ENCODE measurements at places on chromosomes 11 and 22.
A peak's percentile ranks its signal among the peaks of the same experiment; 100 is the strongest.

DNA sequence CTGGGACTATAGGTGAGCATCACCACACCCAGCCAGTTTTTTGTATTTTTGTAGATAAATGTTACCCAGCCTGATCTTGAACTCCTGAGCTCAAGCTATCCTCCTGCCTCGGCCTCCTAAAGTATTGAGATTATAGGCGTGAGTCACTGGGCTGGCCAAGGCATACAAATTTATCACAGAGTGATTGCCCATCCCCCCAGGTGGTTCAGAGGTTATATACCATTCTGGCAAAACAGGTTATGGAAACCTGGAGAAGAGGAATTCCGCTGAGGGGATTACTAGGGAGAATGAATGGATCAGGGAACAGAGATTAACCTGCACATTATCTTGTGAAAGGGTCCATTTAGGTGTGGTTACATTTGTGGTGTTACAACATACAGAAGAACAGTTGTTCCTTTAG lies 8.1 kb downstream of the ATG13 start:
- DNase-seq = no peak

- no peak for DNase-seq
Observed at GRCh38 chr11:103779054-103779453, 257.4 kb upstream of the DDI1 start.

- no peak for DNase-seq
Observed at GRCh38 chr11:121644187-121644512, 191.4 kb upstream of the SORL1-AS1 start.

GRCh38 chr11:112118176-112118575 lies 31.5 kb downstream of the SDHD start:
- no peak for DNase-seq

- no peak for DNase-seq
Observed at GRCh38 chr11:5596607-5597201, at the start of gene TRIM6. Gene TRIM6, plus strand, starts transcription at chr11:5596637. Its CDS starts 261 bp downstream, at chr11:5596898.

DNA sequence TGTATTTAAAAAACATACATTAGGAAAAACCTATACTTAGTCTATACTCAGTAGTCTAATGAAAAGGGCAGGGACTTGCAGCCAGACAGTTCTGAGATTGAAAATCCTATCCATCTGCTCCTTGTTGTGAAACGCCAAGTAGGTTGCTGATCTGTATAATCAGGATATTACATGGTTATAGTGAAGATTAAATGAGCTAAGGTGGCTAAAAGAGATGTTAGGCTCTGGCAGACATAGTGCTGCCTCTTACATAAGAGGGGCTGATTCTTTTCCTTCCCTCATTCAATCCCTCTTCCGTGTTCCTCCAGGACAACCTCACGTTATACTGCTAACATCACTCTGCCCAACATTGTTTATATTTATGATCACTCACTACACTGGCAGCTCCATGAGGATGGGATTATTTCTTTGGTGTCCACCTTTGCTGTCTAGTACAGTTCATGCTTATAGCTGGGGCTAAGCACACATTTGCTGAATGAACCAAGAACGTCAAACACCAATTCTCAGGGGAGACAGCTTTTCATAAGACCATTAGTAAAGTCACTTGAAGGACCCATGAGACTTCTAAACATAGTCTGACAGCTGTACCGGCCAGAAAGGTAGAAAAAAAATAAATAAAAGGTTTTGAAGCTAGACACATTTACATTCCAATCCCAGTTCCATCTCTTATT lies 46.3 kb downstream of the GAB2 start:
- peak; percentile 72 for DNase-seq

DNA sequence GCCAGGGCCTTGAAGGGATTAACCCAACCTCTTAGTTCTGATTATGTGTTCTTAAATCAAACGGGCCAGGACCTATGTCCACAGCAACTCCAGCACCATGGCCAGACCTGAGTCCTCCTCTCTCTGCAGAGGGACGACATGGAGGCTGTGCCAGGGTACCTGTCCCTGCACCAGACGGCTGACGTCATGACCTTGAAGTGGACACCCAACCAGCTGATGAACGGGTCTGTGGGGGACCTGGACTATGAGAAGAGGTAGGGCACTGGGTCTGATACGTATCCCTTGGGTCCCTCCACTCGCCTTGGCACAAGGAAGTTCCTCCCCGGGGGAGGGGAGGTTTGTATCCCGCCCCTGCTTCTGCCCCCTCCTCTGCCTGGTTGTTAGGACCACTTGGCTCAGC lies 53.6 kb downstream of the SGSM1 start:
- no peak for DNase-seq

DNA sequence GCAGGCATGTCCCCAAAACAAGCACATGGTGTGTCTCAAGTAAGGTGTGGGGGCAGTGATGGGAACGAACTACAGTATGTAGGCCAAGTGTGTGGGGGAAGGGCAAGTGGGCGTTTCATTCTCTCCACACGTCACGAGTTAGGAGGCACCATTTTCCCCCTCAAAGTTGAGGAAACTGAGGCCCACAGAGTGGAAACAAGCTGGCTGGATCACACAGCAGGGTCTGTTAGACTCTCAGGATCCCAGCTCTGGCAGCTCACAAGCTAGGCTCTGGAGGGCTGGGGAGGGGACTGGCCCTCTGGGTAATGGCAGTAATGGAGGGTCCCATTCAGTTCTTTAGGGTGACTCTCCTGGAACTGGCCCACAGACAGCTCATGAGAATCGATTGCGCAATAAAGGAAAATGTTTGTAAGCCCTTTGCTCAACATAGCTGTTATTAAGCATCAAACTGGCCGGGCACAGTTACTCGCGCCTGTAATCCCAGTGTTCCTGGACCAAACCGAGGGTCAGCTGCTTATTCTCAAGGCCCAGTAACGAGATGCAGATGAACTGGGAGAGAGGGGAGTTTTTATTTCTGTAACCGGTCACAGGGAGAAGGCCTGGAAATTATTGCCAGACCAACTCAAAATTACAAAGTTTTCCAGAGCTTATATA lies 24.1 kb upstream of the TUB start:
- DNase-seq = no peak

- no peak for DNase-seq
Observed at GRCh38 chr11:548700-549603, 11.6 kb downstream of the LMNTD2 start.

DNA sequence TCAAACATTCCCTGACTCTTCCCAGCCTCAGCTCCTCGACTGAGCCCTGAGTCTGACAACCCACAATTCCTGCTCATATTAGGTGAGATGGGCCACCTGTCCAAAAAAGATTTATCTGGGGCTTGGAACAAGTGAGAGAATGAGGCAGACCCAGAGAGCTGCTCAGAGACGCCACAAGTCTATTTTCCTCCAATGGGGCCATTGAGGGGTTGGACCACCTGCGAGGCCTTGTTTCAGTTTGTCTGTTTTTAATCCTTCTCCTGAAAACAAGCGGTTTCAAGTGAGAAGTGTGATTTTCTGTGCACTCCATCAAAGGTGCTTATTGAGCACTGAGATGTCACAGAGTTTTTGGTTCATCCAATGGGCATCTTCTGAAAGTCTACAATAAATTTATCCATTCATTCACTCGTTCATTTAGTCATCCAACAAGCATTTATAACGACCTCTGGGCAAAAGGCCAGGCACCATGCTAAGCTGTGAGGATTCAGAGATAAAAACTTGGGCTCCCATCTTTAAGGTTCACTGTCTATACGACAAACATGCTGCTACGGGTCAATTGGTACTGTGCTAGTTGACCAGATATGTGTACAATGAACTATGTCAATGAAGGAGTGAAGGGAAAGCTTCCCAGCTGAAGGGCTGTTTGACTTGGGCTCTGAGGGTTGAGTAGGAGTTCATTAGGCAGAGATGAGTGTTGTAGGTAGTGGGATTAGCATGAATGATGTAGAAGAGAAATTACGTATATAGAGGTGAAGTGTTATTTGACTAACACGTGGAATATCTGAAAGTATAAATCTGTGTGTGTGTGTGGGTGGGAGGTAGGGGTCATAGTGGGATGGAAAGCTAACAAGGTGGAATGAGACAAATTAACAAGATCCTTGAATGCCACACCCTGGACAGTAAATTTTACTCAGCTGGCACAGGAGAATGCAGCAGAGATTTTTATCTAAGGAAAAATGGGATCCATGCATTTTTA lies 168.9 kb downstream of the MIAT start:
- no peak for DNase-seq

- DNase-seq = no peak
Observed at GRCh38 chr11:33751878-33752277, 15.7 kb upstream of the CD59 start.

DNA sequence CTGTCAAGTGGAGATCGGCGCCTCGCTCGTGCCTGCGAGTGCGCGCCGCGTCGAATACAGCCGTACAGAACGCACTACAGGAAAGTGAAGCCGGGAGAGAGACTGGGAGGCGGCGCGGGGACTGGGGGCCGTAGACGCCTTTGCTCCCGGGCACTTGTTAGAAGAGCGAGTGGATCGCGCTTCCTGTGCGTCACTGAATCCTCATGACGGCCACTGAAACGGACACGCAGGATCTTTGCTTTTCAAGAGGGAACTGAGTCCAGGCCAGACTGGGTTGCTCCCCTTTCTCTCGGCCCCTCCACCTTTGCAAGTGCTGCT lies 314 bp downstream of the RIC8A start:
- no peak for DNase-seq

- DNase-seq = no peak
Observed at GRCh38 chr11:78773077-78773476, 198.4 kb upstream of the NARS2 start.

DNA sequence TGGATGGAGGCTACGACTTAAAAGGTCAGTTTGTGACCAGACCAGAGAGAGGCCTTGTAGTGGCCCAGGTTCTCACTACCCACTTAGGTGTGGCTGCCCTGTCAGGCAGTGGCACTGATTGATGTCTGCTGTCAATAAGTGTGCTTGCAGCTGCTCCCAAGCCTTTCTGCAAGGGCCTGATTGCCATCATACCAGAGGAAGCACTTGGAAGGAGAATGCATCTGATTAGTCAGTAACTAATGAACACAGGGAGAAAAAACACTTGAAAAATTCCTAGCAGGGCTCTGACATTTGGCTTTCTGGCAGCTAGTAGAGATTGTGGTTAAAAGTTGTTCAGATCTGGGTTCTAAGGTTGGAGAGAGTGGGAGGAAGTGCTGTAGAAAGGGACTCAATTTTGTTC lies 107.5 kb downstream of the NAV2 start:
- peak; percentile 65 for DNase-seq

DNA sequence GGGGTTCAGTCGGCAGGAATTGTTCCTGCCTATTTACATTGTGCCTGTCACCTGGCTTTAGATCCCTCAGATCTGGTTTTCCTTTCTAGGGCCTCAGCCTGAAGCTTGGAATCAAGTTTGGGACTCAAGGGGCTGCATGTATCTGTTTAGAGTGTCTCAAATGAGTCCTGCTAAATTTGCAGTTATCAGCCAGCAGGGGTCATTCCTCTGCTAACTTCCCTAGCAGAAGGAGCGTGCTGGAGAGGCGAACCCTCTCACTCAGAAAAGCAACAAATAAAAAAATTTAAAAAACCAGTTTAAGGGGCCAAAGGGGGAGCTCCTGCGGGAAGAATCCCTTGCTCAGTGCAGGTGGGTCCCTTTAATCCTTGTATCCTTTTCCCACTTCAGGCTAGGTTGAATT lies 1220.2 kb downstream of the JRKL start:
- no peak for DNase-seq

DNA sequence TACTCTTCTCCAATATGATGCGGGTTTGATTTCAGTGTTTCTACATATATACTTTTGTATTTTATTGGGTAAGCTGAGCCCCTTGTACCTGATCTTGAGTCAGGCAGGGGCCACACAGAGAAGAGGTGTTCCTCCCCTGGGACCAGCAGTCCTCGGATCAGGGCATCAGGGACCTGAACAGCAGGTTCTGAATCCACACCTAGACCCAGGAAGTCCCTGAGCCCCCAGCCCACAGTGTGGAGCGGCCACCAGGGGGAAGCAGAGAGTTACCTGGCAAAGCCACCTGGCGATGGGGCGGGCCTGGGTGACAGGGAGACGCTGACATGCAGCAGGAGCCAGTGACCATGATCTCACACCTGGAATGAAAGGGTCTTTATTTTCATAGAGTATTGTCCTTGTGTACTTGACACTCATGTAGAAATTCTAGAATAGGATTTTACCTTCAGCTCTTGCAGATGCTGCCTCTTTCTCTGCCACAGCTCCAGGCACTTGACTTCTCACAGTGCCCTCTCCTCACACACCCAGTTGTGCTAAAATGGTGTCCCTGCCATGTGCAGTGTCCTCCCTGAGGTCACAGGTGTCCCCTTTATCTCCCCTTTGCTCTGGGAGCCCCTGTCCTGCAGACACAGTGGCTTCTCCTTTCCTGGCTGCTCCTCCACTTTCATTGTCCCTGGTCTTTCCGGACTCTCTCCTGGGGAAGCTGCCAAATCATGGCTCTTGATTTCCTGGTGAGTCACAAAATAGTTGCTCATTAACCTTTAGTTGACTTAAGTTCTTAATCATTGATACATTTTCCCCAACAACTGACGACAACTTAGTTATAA lies 48.5 kb downstream of the GGTLC2 start:
- no peak for DNase-seq

GRCh38 chr11:21481255-21481654 lies 711.6 kb upstream of the ANO5 start:
- no peak for DNase-seq

DNA sequence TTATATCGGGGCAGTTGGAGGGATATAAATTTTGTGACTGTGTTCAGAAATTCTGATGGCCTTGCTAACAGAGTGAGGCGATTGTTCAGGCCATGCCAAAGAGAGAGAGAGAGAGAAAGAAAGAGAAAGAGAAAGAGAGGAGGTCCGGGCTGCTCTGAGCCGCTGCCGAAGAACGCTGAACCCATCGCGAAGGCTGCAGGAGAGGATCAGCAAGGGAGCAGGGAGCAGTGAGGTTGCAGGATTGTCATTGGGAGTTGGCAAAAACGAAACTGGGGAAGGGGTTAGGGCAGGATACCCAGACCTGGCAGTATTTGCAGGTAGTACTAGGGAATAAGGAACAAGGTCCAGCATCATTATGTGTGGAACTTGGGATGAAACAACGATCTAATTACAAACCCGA lies 537.1 kb downstream of the INSC start:
- no peak for DNase-seq

- DNase-seq = no peak
Observed at GRCh38 chr11:112728288-112728687, 232.9 kb upstream of the NCAM1 start.

DNA sequence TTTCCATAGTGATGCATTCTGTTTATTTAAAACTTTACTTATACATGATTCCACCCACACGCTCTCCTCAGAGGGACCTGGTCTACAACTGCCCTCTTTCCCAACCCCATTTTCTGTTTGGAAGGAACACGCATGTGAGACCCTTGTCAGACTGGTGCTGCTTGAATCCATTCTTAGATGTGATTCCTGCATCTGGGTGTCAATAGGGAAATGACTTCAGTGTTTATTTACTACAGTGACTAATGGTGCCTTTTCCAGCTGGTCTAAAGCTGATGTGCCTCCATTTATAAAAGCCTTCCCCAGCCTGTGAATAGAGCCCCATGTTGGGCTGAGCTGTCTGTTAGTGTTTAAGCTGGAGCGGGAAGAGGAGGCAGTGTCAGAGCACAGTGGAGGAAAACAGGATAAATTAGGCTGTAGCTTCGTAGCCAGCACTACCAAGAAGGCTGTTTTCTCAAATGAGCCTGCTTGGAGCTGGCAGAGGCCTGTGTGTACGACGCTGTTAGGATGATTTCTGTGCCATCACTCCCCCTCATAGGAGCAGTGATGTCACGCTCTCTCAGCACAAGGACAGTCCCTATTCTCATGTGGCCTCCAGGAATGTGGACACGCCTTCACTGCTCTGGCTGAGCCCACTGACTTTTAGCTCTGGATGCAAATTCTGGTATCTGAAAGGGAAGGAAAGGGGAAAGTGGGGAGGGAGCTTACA lies 18.9 kb upstream of the C11orf96 start:
- no peak for DNase-seq
